Iris pigment epithelial cell (primary cell): ENCODE measurements at places on chromosomes 3 and 15.
A peak's percentile ranks its signal among the peaks of the same experiment; 100 is the strongest.

GRCh38 chr3:8406479-8406878, 95.1 kb upstream of the LMCD1 start:
- DNase-seq = no peak

GRCh38 chr15:56939257-56939656, 20.8 kb downstream of the TCF12 start:
- DNase-seq = peak; percentile 15

DNA sequence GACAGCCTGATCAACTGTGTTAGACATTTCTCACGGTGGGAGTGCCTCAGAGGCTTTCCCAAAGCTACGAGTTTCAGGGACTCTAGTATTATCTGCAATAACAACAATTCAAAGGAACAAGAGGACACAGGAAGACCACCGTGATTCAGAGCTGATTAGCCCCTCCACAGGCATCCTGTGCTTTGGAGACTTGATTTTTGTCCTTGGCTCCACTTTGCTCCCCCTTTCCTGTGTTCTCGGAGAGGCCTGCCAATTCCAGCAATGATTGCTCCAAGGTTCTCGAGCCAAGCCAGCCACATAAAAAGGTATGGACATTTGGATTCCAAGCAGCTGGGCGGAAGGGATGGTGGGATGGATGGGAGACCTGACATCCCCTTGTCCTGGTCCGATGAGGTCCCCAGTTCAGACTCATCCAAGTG, 14.3 kb downstream of the EHD4 start:
- DNase-seq = no peak

DNA sequence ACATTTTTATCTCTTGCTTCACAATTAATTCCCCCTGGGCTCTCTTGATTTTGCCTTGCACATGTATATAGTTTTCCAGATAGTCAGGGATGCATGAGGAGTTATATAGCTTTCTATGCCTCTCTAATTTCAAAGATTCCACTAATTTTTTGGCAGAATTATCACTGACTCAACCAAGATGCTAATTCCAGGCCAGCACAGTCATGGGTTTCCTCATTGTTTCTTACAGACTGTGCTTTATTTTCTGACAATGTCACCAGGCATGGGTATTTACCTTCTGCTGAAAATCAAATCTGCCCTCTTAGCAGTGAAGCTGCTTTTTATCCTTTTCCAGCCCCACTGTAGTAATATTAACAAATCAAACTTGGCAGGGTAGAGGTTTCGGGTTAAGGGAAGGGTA, 1520.6 kb upstream of the CADM2 start:
- peak; percentile 8 for DNase-seq

- peak; percentile 81 for DNase-seq
These were observed 1.1 kb downstream of the SSR3 start for GRCh38 chr3:156553705-156554356.

DNA sequence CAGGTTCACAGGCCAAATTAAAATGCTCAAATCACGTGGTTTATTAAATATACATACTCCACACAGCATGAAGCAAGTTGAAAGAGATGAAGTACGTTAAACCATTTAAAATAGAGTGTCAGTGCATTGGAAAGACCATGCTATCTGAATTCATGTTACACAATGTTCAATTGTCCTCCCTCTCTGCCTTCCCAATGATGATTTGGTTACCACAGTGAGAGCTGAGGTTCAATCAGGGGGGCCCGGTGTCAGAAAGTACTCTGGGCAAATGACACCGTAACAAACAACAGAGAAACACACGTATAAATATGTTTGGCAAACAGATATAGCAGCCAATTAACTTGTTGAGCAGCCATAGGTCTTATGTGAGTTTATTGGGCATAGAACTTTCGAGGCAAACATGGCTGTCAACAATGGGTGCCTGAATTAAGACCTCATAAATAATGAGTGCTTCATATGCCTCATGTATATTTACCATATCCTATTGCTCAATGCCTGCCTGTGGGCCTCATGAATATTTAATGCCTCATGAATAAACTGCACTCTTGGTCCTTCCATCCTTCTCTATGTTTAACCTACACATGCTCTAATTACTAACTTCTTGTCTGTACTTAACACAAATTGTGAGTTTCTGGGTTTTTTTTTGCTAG, 641.5 kb downstream of the PLOD2 start:
- no peak for DNase-seq

DNA sequence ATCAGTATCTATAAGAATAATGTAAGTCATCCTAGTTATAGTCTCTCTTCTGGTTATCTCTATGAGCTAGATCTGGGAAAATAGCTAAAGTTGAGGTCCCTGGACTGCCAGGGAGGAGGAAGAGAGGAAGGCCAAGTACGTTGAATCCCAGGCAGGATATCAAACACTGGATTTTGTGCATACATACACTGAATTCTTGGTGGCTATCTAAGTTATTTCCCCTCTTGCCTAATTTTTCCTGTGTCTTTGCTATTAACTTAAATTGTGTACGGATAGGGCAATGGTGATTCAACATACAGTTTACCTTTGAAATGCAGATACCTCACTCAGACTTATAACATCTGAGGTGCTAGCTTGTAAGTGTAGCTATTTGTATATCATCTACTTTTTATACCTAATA, 27.2 kb downstream of the FBXO22 start:
- peak; percentile 20 for DNase-seq

DNA sequence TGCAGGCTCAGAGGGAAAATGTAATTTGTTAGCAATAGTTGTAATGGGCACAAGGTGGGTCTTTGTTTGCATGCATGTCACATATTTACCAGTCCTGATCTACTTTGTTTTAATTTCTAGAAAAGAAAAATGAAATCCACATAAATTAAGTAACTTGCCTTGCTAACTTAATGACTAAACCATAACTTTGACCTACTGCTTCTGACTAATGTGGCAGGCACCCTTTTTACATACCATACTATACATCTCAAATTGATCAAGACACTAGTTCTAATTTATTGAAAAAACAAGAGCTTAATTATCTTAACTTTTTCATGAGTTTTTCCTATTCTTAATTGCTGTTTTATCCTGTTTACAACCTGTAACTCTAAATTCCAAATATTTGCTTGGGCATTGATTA, 93.2 kb downstream of the ATP11B start:
- peak; percentile 31 for DNase-seq

DNA sequence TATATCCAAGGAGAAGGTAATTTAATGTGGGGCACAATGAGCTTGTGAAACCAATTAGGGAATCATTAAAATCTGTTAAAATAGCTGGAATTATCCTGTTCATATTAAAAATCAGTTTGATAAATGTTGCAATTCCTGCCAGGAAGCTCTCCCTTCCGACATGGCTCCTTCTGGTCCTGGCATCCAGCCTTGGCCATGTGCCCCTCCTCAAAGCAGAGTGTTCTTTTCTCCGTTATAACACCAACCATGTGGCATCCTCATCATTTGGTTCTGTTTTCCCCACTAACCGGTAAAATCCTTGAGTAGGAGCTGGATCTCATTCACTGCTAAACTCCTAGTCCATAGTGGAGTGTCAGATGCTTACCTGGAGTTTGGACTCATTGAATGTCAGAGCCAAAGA, 127.2 kb downstream of the ARNT2 start:
- DNase-seq = no peak

DNA sequence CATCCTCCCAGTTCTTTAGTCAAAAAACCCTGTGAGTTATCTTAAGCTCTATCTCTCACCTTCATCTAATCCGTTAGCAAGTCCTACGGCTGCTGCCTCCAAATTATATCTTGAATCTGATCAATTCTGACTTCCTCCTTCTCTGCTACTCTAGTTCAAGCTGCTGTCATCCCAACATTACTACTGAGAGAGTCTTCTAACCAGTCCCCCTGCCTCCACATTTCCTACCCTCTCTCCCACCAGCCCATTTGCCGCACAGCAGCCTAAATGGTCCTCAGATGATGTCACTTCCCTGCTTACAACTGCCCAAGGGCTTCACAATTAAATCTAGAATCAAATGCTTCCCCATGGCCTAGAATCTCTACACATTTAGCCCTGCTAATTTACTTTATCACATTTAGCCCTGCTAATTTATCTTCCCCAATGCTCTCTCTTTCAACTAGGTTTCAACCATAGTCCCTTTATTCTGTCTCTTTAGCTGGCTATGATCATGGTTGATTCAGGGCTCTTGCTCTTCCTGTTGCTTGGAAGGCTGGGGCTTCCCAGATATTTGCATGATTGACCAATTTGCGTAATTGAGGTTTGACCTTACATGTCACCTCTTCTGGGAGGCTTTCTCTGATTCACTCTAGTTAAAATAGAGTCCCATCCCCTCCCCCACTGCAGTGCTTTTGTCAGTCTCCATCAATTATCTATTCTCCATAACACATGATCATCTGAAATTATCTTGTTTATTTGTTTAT, 11.0 kb upstream of the ARL14 start:
- peak; percentile 85 for DNase-seq

- DNase-seq = no peak
These were observed 1.1 kb upstream of the THSD4 start for GRCh38 chr15:71114066-71114680.

GRCh38 chr3:90040554-90040953, 933.1 kb downstream of the EPHA3 start:
- DNase-seq = no peak

- DNase-seq = no peak
These were observed 601 bp upstream of the HYAL2 start for GRCh38 chr3:50323092-50323600.

- peak; percentile 31 for DNase-seq
These were observed 40.1 kb upstream of the EPHB1 start for GRCh38 chr3:134754768-134755559.

DNA sequence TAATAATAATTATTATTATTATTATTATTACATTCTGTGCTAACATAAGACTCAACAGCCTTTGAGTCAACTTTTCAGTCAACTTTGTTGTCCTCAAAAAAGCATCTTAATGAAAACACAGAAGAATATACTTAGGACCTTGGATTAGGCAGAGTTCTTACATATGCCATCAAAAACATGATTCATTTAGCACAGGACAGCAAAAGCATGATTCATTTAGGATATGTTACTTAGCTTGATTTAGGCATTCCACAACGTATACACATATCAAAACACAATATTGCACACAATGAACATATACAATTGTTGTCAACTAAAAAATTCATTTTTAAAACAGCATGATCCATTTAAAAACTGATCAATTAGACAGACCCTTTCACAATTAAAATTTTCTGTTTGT, 213.0 kb downstream of the FMN1 start:
- peak; percentile 5 for DNase-seq

DNA sequence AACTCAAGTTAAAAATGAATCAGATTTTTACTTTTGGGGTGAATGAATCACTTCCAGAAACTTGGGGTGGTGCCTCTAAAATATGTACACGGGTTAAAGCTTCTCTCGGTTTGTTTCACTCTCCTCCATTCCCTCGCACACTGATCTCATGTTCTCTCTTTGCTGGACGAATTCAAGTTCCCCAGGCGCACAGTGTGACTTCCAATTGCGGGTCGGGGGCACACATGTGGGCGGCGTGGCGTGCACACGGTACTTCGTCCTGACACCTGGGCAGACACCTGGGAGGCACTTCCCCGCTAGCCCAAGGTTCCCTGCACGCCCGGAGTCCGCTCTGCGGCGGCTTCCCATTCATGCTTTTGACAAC, 692 bp downstream of the SCAANT1 start:
- peak; percentile 31 for DNase-seq

GRCh38 chr15:51600114-51600513, 22.5 kb downstream of the DMXL2 start:
- DNase-seq = peak; percentile 53

DNA sequence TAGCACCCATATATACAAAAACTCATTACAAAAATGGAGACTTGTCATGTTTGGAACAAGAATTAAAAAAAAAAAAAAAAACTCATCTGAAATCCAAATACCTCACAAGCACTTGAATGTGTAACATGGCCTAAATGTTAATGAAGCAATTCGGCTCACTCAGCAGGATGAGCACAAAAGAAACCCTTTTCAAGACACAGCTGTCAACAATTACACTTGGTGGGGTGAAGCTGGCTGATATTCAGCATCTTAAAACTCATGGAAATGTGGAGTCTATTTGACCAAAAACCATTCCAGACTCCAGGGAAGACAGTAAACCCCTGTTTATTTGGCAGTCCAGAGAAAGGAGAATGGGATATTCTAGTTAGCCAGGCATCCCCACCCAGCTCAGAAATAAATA, 205.4 kb upstream of the TSC22D2 start:
- DNase-seq = no peak

GRCh38 chr15:83158393-83158792, 49.2 kb downstream of the HDGFL3 start:
- no peak for DNase-seq

- DNase-seq = peak; percentile 32
These were observed 27.7 kb downstream of the SACM1L start for GRCh38 chr3:45716790-45717336.

GRCh38 chr3:65884071-65884470, 154.6 kb downstream of the MAGI1 start:
- no peak for DNase-seq

DNA sequence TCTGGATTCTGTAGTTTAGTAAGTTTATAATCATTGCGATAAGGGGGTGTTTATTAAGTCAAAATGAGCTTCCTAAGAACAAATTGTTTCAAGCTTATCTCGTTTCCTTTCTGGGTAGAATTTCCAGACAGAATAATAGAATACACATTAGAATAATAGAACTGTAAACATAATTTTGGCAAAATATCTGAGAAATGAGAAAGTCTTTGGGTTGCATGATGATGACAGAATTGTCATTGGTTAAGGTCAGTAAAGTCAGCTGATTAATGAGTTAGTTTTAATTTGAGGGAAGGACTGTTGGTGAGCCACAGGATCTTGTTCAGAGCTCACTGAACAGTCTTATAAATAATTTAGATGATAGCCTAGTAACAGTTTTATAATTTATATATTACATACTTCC, 10.2 kb downstream of the EIF2A start:
- no peak for DNase-seq

GRCh38 chr15:57326196-57326595, 50.1 kb upstream of the CGNL1 start:
- DNase-seq = no peak

DNA sequence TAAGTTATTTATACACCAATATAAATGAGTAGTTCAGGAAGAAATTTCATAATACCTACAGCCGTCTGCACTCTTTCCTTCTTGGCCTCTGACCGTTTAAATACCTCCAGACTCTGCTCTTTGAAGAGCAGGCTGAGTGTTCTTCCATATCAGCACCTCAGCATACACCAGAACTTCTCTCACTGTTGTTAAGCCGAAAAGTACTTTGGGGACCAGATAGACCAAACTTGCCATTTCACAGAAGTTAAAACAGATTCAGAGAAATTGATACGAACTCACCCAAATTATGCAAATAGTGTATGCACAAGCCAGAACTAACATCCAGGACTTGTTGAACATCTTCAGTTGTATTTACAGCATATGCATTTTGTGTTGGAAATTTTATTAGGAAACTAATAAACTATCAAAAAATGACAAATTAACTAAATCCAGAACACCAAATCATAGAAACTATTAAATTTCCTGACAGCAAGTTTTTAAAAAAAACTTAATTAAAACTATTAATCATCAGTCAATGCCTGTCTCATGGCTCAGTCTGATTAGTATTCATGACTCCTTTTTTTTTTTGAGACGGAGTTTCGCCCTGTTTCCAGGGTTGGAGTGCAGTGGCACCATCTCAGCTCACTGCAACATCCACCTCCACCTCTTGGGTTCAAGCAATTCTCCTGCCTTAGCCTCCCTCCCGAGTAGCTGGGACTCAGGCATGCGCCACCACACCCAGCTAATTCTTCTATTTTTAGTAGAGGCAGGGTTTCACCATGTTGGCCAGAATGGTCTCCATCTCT, 24.1 kb downstream of the CGGBP1 start:
- no peak for DNase-seq

GRCh38 chr15:93417631-93418030, 328.6 kb upstream of the RGMA start:
- no peak for DNase-seq
